ENCODE measurements at places on chromosomes 5 and 9.

DNA sequence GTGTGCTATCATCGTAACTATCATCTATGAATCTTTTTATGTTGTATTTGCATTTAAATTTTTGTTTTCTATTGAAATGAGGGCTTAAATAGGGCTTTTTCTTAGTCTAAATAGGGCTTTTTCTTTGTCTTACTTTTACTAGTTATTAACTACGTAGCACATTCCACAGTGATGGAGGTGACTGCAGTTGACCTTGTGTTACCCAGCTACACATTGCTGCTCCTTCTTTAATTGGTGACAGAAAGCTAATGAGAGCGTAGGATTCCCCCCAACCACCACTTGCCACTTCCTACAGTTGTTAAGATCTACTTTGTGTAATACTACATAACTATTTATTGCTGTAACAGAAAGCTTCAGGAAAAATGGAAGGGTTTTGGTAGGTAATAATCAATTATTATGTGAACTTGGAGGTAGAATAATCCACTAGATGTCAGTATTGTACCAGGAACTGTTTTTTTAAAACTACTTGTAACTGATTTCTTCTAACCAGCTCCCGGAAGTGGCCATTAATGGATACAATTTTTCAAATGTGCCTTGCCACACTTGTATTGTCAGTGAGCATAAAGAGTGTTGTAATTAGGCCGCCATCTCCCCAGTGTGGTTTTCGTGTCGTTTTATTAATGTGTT, 18.0 kb downstream of the MTRR start:
- DNase-seq: peak; percentile 53

DNA sequence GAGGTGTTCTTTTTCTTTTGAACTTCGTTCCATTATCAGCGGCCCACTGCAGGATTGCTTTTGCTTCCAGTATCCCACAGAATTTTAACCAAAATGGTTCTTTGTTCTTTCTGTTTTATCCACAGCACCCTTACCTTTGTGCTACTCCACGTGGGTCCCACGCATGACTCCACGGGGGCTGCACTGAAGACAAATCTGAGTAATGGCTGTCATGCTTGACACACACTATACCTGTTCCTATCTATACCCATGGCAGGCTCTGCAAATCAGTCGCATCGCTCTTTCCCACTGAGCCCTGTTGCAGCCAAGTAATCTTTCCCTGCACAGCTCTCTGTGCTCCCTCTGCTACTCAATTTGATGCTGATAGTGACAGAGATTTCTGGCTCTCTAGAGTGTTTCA, 69.7 kb downstream of the NSG2 start:
- DNase-seq: no peak

DNA sequence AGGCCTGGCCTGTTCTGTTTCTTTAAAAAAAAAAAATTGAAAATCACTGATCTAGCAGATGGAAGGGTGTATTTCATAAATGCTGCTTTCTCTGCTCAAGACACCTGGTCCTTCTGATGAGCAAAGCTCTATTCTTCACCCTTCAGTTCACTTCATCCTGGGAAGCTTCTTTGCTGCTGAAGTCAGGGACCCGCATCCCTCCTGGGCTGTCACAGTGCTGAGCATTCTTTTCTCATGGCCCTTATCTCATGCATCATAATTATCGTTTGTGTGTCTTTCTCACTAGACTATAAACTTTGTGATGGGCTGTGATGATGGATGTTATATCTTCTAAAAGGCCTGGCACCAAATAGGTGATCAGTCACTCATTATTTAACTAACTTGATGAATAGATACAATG, 461.0 kb downstream of the GADD45G start:
- DNase-seq: no peak

- DNase-seq: no peak
Observed at GRCh38 chr9:112380102-112380824, at the start of gene HSDL2. TSS of gene HSDL2 (plus strand) at chr9:112380108. CDS start at chr9:112380164, 56 bp downstream.

- DNase-seq: no peak
Observed at GRCh38 chr5:59528202-59528862, 365.2 kb downstream of the PDE4D start.

GRCh38 chr5:139705655-139706587, 57.8 kb downstream of the CXXC5 start:
- DNase-seq: no peak

DNA sequence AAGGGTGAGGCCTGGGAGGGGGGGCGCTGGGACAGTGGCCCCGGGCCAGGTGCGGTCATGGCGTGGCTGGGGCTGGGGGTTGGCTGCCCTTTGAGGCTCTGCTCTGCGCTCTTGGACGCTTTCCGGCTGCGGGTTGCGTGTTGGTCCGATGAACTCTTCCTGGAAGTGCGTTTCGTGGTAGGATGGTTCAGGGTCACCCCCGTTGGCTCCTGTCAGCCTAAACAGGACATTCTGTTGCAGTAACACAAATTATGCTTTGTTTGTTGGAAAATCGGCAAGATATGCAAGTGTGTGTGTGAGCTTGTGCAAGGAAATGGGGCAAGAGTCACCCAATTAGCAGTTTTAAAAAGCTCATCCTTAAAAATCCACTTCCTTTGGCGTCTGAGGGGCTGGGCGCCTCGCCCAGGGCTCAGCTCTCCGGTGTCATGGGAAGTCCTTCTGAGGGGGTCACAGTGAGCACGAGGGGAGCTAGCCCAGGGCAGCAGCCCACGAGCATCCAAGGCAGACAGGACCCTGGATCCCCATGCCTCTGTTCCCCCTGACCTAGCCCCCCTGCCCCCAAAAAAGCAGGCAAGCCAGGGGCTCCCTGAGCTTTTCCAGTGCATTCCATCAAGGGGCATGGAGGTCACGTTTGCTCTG, 22.2 kb upstream of the RNU6ATAC start:
- no peak for DNase-seq

- DNase-seq: no peak
Observed at GRCh38 chr9:35951736-35952135, 6.2 kb downstream of the OR2S2 start.
